Glutamatergic neuron (in vitro differentiated cells): ENCODE measurements at places on chromosomes 4 and X. TPM values are rescaled to one million over a fixed set of nuclear protein-coding genes. Genes with fewer than 3 reads are reported as not detected.

Gene FGFBP2
- not detected for total RNA-seq

DNA sequence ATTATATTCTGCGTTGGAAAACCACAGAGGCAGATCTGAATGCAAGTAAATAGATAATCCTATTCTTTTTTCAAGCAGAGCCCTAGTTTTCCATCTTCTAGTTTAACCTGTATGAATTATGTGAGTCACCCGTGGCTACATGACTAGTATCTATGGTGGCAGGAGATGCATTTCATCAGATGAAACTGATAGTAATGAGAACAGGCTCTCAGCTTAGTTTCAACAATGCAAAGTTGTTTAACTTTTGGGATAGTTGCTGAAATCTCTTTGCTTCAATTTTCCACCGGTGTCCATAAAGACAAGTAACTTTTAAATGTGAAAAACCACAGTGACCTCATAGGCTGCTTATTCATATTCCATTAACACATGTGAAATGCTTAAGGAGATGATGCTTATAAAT lies 1317.4 kb upstream of the TENM3 start:
- no peak overlapping the region for H3K4me3 ChIP-seq
- H3K36me3 ChIP-seq: no peaks in the 10 kb centered on the region
- no peak for DNase-seq
- no peak overlapping the region for H3K27ac ChIP-seq

Gene STPG2
- 0.66 TPM for total RNA-seq

DNA sequence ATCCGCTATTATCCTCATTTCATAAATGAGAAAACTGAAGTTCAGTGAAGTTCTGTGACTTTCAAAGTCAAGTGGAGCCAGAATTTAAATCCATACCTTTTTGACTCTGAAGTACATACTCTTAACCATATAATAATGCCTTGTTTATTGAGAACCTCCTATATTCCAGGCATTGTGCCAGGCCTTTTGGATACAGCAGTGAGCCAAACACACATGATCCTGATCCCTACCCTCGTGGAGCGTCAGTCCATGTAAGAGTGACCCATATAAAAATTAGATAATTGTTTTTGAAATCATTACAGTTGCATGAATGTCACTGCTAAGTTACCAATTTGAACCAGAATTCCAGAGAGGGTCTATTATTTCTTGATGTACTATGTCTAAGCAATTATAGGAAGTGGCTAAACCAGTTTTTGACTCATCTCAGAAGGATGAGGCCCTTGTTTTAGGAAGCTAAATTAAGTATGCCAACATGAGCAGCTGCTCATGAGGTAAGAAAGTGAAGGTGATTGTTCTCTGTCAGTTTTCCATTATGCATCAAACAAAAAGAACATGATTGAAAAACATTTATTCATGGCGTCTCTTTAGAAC lies 289.5 kb downstream of the GLUD2 start:
- H3K27me3 ChIP-seq: no peaks in the 10 kb centered on the region
- H3K36me3 ChIP-seq: no peaks in the 10 kb centered on the region
- H3K4me3 ChIP-seq: no peak overlapping the region
- no peaks in the 10 kb centered on the region for H3K4me1 ChIP-seq

DNA sequence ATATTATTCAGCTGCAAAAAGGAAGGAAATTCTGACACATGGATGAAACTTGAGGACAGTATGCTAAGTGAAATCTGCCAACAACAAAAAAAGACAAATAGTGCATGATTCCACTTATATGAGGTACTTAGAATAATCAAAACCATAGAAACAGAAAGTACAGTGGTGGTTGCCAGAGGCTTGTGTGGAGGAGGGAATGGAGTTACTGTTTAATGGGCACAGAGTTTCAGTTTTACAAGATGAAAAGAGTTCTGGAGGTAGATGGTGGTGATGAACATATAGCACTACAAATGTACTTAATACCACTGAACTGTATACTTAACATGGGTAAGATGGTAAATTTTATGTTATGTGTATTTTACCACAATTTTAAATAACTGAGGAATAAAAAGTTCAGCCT lies 212.0 kb upstream of the KLF3 start:
- H3K4me1 ChIP-seq: no peaks in the 10 kb centered on the region
- H3K27ac ChIP-seq: no peak overlapping the region
- H3K27me3 ChIP-seq: no peaks in the 10 kb centered on the region
- no peaks in the 10 kb centered on the region for H3K36me3 ChIP-seq

DNA sequence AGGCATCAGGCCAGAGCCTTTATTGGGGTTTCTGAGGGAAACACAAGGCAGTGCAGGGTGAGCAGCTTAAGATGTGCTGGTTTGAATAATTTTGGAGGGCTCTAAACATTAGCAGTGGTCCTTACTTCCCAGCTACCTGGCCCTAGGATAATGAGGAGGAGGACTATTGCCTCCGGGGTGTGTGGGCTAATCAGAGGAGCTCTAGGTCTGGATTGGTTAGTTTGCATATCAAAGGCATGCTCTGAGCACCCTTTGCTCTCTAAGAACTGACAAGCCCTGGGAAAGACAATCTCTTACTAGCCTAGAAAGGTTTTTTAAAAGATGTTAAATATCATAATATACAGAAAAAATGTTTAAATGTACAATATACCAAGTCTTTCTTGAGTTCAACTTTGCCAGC lies 58.4 kb downstream of the RXFP1 start:
- no peaks in the 10 kb centered on the region for H3K4me1 ChIP-seq
- no peaks in the 10 kb centered on the region for H3K36me3 ChIP-seq
- no peak for DNase-seq

DNA sequence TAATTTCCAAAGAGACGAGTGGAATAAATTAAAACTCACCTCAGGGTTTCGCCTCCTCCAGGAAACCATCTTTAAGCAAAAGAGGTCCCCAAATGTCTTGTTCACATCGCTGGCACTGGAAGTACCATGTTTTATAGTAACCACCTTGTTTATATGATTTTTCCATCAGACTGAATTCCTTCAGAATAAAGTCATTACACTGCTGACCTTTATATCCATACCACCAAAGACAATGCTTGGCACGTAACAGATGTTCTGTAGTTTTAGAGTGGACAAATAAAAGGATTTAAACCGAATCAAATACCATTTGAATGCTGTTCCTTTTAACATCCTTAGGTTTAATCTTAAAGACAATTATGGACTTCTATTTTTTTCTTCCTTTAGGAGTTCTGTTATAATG lies 4.7 kb downstream of the NUDT6 start:
- H3K27ac ChIP-seq: no peak overlapping the region
- no peak for DNase-seq
- no peak overlapping the region for H3K4me3 ChIP-seq
- no peaks in the 10 kb centered on the region for H3K36me3 ChIP-seq

DNA sequence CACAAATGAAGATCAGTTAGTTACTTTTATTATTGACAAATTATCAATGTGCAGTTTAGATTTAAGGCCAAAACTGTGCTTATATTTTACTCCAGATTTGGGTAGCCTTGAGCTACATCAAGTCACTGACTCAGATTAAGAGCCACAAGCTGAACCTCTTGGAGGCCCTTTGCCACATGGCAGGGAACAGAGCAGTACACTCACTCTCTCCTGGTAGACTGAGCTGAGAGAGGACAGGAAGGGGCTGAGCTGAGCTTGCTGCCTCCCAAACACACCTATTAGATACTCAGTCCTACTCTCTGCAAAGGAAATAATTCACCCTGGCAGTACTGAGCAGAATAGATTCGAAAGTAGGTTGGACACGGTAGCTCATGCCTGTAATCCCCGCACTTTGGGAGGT lies 7.8 kb downstream of the STAP1 start:
- H3K27me3 ChIP-seq: no peaks in the 10 kb centered on the region
- no peak overlapping the region for H3K27ac ChIP-seq
- no peak overlapping the region for H3K4me3 ChIP-seq
- H3K4me1 ChIP-seq: no peaks in the 10 kb centered on the region
- H3K36me3 ChIP-seq: no peaks in the 10 kb centered on the region

GRCh38 chr4:3853388-3854035 lies 87.3 kb downstream of the ADRA2C start:
- no peak overlapping the region for H3K4me3 ChIP-seq
- DNase-seq: no peak
- peaks cover 15% of the 10 kb centered on the region for H3K27me3 ChIP-seq

Gene C4orf46
- total RNA-seq: 18.5 TPM

Gene GNRHR
- not detected for total RNA-seq

DNA sequence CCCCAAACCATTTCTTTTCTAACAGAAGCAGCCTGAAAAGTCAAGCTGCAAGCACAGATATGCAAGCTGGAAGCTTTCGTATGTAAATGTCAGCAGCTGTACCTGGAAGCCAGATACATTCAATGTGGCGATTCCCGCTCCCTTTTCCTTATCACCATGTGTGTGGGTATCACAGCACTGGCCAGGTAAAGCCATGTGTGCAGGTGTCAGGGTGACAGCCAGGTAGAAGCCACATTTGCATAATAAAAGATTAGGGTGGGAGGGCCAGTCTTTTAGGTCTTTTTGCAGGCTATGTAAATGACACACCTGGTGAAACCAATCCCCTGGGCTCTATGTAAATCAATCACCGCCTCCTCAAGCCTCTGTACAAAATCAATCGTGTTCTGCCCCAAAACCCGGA lies 50.1 kb downstream of the RXFP1 start:
- no peaks in the 10 kb centered on the region for H3K4me1 ChIP-seq
- no peak overlapping the region for H3K4me3 ChIP-seq
- no peak for DNase-seq
- no peak overlapping the region for H3K27ac ChIP-seq
- H3K27me3 ChIP-seq: no peaks in the 10 kb centered on the region

- peaks cover 31% of the 10 kb centered on the region for H3K4me1 ChIP-seq
- no peak for DNase-seq
- no peak overlapping the region for H3K27ac ChIP-seq
- no peak overlapping the region for H3K4me3 ChIP-seq
- peaks cover 10% of the 10 kb centered on the region for H3K27me3 ChIP-seq
- H3K36me3 ChIP-seq: peaks cover 14% of the 10 kb centered on the region
Observed at GRCh38 chr4:4397441-4397819, 10.5 kb downstream of the NSG1 start.

Gene IGSF1
- total RNA-seq: 3.0 TPM

- H3K4me1 ChIP-seq: peaks cover 54% of the 10 kb centered on the region
- H3K36me3 ChIP-seq: no peaks in the 10 kb centered on the region
- H3K27me3 ChIP-seq: no peaks in the 10 kb centered on the region
- DNase-seq: no peak
- H3K4me3 ChIP-seq: no peak overlapping the region
Observed at GRCh38 chr4:15145709-15146108, 143.4 kb downstream of the CPEB2 start.

GRCh38 chr4:138263247-138263816 lies 21.2 kb upstream of the SLC7A11 start:
- H3K27me3 ChIP-seq: no peaks in the 10 kb centered on the region
- H3K4me1 ChIP-seq: no peaks in the 10 kb centered on the region
- no peak for DNase-seq
- H3K4me3 ChIP-seq: no peak overlapping the region
- H3K27ac ChIP-seq: no peak overlapping the region

GRCh38 chrX:129193357-129193756 lies 329.9 kb downstream of the SMARCA1 start:
- H3K27ac ChIP-seq: no peak overlapping the region
- no peak for DNase-seq
- no peaks in the 10 kb centered on the region for H3K36me3 ChIP-seq
- H3K4me3 ChIP-seq: no peak overlapping the region

GRCh38 chr4:139682741-139683151 lies 17.1 kb downstream of the MGST2 start:
- no peaks in the 10 kb centered on the region for H3K4me1 ChIP-seq
- DNase-seq: no peak
- H3K4me3 ChIP-seq: no peak overlapping the region
- peaks cover 2% of the 10 kb centered on the region for H3K27me3 ChIP-seq

Gene TLR2
- total RNA-seq: not detected

- H3K4me3 ChIP-seq: no peak overlapping the region
- H3K27ac ChIP-seq: no peak overlapping the region
- H3K4me1 ChIP-seq: no peaks in the 10 kb centered on the region
Observed at GRCh38 chr4:158590306-158590705, 68.6 kb downstream of the RXFP1 start.

DNA sequence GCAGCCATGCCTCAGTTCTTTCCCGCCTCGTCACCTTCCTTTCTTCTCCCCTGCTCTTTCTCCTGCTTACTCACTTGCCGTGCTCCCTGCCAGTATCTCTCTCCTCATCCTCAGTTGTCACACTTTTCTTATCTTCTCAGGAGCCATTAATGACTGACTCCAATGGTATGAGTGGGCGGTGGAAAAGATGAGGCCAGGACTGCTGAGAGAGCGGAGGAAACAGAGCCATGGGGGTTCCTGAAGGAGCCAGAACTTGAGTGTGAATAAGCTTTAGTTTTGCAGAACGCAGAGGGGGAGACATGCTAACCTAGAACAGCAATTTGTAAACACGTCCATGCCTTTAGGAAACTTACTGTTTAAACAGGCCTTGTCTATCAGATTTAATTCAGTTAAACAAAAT lies 126.5 kb downstream of the CHIC2 start:
- no peaks in the 10 kb centered on the region for H3K36me3 ChIP-seq
- DNase-seq: no peak
- H3K4me3 ChIP-seq: no peak overlapping the region
- no peaks in the 10 kb centered on the region for H3K4me1 ChIP-seq
- peaks cover 2% of the 10 kb centered on the region for H3K27me3 ChIP-seq

DNA sequence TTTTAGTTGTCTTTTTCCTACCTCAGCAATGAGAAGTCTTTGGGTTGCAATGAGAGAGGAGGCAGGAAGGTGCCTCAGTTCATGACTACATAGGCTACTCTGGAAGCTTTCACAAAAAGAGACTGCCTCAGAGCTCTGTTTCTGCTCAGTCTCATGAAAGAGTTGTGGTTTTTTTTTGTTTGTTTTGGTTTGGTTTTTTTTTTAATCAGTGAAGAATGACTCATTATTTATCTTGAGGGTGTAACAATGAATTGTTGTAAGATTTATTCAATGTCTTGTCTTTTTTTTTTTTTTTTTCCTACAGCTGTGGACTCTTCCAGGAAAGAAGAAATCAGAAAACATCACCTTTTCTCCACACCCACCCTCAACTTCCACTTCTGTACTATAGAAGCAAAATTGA lies 67.5 kb upstream of the CXCL13 start:
- H3K27ac ChIP-seq: no peak overlapping the region
- DNase-seq: no peak
- no peaks in the 10 kb centered on the region for H3K4me1 ChIP-seq
- no peaks in the 10 kb centered on the region for H3K27me3 ChIP-seq
- H3K36me3 ChIP-seq: peaks cover 6% of the 10 kb centered on the region

DNA sequence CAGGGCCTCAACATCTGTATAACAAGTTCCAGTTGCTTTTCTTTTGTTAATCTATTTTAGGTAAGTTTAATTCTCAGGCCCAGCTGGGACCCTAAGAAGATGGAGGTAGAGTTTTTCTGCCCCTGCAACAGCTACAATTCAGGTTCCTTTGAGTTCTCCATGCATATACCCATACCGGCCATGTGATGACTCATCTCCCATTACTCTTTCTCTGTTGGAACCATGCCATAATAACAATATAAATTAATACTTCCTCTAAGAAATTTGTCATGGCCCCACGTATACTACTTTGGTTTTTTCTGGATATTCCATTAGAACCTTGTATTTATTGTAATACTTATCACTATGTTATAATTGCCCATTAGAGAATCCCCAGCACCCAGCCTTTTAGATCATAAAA lies 1.3 kb upstream of the INTU start:
- H3K4me3 ChIP-seq: no peak overlapping the region
- no peak overlapping the region for H3K27ac ChIP-seq
- H3K36me3 ChIP-seq: no peaks in the 10 kb centered on the region
- H3K27me3 ChIP-seq: peaks cover 2% of the 10 kb centered on the region
- no peak for DNase-seq
- H3K4me1 ChIP-seq: no peaks in the 10 kb centered on the region
